ENCODE measurements at places on chromosomes 7 and 10.

- DNase-seq: no peak
Measured at GRCh38 chr7:5388273-5388901, 35.2 kb downstream of the TNRC18 start.

DNA sequence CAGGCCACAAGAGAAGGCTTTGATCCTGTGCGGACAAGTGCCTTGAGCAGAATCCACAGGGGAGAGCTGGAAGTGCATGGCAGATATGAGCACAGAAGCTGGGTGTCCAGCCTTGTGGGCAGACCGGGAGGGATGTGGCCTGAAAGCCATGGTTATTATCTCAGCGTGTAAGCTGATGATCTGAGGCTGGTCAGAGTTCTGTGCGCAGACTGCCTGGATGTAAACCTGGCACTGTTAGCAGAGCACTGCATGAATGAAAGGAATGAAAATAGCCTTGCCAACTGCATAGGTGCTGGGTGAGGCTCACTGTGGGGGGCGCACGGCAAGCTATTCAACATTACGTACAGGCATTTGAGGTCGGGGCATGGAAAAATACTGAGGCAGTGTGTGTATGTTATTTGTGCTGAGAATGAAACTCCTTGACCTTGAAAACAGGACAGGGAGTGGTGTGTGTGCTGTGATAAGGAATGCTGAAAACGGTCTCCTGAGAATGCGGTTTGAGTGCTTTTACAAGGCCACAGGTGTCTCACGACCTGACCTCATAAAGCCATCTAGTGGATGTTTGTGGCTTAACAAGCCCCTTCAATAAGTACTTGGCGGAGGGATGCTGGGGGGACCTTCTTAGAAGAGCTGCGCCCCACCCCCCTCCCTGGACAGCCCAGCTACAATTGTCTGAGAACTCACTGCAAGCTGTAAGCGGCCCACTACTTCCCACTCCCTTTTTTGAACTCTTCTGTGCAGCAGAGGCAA, 18.7 kb downstream of the AKR1C1 start:
- peak; percentile 3 for DNase-seq

DNA sequence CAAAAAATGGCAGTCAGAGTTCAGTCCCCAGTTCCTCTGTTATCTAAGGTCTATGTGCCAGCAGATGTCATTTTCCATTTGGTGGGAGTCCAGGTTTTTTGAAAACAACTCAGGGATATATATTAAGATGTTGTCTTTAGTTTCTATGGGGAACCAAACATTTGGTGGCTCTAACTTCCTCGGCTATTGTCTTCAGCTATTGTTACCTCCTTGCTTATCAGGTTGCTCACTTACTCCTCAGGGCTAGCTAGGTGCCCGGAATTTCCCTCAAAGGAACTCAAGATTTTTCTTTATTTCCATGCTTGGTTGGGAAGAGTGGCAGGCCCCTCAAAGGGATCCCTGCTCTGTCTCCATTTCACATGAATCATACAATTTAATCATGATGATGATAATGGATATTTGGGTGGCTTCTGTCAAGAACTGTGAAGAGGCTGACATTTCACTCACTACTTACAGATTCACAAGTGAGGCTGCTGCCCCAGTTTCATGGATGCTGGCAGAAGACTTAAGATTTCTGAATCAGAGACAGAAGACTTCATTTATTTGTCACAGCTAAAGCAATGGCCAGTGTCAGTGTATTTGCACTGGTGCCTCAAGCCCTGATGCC, 182.8 kb downstream of the PKD1L1 start:
- DNase-seq: no peak

DNA sequence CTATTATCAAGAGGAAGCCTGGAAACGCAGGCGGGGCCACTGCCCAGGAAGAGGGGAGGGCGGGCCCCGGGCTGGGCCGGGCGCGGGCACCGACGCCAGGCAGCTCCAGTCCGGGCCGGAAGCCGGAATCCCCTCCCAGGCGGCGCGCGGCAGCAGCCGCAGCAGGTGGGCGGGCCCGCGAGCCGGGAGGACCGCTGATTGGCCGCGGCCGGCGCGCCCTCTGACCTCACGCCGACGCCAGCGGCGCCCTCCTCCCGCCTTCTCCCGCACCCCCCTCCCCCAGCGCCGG, 438 bp downstream of the BCL7B start:
- peak; percentile 93 for DNase-seq

DNA sequence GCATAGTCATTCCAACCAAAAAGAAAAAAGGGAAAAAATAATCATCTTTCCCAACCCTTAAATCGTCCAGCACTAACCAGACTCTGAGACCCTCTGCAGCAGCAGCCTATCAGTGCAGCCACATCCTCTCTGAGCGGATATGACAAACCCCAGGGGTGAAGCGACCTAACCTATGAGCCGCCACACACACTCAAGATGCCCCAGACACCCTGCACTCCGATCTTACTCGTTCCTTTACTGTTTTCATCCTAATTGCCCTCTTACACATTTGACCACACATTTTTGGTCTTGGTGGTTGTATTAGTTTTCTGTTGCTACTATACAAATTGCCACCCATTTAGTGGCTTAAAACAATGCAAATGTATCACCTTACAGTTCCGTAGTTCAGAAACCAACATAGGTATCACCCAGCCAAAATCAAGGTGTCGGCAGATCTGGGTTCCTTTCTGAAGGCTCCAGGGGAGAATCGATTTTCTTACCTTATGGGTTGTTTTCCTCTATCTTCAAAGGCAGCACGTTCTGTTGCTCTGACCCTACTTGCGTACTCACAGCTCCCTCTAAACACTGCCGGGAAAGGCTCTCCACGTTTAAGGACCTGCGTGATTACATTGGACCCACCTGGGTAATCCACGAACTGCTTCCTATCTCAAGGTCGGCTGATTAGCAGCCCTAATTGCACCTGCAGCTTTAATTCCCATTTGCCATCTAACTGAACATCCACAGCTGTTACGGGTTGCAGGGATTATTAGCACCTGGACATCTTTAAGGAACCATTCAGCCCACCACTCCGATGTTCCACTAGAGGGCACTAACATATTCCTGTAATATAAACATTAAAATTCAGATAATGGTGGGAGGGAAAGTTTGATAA, 37.3 kb upstream of the PRSS1 start:
- peak; percentile 53 for DNase-seq

- DNase-seq: no peak
Measured at GRCh38 chr10:124561206-124561605, 99.6 kb downstream of the LHPP start.

DNA sequence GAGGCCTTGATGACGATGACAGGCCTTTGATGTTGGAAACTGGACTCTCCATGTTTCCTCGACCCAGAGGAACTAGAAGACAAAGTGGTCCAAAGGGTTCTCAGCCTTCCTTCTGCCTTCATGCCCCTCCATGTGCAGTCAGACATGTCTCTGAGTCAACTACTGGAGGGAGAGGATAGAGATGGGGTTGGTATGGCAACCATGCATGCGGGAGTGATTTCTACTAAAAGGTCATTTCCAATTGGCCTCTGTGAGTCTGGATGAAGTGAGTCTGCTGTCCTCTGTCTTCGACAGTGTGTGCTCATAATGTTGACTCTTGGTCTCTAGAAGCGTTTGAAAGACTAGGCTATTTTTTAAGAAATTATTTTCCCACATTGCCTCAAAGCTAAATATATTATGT, 29.2 kb downstream of the STK17A start:
- no peak for DNase-seq

- peak; percentile 4 for DNase-seq
Measured at GRCh38 chr7:123797673-123798531, 47.1 kb upstream of the HYAL4 start.

DNA sequence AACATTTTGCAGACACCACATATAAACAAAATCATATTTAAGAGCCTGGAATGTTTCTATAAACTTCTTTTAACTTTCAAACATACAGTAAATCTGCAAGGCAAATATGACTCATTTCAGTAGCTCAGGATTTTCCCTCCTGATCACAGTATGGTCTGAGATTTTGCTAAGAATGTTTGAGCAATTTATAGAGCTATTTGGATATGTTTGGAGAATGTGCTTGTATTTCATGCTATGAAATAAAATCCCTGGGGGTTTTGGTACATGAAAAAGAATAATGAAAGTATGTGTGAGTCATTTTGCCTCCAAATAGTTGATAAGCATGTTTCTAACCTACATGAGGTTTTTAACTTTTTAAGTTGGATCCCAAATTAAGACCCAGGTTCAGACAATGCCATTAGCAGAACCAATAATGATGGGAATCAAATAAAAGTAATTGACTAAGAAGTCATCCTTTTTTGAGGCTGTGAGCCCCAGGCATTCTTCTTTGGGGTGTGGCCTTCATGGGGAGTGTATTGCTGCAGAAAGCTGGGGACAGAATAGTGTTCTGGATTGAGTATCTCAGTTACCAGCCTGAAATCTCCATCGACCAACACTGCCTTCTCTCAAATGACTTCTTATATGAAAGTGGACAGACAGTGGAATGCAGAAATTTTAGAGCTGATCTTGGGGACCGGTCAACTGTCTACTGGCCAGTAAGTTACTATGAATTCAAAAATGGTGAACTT, 66.1 kb upstream of the AGBL3 start:
- DNase-seq: no peak

DNA sequence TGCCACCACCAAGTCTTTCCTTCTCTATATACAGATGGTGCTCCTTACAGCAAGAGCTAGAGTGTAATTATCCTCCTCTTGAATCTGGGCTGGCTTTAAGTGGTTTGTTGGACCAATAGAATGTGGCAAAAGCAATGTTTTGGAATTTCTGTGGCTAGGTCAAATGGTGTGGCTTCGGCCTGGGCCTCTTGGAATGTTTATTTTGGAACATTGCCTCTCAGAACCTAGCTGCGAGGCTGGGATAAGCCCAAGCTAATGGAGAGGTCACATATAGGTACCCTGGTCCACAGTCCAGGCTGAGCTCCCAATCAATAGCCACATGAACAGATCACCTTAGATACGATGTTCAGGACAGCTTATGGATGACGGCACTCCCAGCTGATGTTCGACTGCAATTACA, 556.7 kb downstream of the TYW1 start:
- no peak for DNase-seq

DNA sequence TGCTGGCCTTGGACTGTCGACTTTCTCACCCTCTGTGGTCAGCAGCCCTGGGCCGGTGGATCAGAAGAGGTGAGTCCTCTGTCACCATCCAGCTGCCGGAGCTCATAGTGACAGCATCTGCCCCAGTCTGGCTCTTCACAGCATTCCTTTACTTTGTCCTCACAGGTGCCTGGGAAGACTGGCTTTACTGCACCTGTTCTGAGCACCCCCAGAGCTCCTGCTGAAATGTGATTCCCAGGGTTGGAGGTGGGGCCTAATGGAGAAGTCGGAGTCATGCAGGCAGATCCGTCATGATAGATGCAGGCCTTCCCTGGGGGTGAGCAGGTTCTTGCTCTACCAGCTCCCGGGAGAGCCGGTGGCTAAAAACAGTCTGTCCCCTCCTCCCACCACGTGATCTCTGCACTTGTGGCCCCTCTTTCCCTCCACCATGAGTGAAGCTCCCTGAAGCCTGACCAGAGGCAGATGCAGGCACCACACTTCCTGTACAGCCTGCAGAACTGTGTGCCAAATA, 171.5 kb downstream of the ZMYND11 start:
- no peak for DNase-seq

DNA sequence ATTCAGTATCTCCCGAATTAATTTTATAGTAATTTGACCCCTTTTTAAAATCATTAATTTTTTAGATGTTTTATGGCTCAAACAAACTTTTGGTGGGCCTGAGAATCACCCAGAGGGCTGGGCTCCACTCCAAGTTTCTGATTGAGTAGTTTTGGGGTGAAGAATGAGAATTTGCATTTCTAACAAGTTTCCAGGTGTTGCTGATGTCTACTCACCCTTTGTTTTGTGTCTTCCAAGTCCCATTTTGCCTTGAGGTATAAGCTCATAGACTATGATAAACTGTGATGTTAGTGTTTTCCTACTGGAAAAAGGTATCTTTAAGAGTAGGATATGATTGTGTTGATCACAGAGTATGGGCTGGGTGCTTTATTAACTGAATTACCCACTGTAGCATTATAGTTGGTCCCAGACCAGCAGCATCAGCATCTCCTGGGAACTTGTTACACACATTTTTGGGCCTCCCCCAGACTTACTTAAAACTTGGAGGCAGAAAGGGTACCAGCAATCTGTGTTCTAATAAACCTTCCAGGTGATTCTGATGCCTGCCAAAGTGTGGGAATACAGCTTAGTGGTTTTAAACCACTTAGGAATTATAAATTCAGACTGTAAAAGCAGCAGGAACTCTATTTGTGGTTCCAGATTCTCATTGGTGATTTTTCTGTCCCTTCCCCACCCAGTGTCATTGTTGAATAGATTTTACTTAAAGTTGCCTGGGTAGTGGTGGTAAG, 19.1 kb downstream of the ZNRF2 start:
- no peak for DNase-seq

DNA sequence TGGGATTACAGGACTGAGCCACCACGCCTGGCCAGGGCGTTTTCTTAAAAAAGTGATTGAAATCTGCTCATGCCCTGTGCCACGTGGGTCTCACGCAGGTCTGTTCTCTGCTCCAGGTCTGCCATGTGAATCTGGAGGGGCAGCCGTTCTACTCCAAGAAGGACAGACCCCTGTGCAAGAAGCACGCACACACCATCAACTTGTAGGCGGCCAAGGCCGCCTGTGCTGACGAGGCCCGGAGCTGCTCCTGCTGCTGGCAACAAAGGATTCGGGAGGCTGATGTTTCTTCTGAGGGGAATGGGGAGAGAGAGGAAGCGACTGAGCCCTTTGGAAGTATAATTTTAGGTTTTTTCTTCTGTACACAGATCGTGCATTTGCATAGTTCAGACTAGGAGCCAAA, 23.6 kb upstream of the BMPR1A start:
- DNase-seq: no peak

DNA sequence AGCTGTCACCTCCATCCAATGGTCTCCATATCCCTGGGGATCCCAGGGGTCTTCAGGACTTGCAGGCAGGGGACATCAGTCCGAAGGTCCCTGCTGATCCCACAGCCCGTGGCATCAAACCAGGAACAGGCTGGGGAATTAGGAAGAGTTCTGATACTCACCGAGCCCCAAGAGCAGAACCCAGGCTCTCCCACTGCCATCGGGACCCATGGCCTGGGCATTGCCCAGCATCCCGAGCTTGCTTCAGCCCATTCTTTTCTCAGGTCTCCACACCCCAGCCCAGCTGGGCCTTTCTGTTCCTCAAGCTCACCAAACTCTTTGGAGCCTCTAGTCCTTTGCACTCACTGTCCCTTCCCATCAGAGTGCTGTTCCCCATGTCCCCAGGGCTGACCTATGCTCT, 280.9 kb downstream of the GRID1 start:
- DNase-seq: no peak

DNA sequence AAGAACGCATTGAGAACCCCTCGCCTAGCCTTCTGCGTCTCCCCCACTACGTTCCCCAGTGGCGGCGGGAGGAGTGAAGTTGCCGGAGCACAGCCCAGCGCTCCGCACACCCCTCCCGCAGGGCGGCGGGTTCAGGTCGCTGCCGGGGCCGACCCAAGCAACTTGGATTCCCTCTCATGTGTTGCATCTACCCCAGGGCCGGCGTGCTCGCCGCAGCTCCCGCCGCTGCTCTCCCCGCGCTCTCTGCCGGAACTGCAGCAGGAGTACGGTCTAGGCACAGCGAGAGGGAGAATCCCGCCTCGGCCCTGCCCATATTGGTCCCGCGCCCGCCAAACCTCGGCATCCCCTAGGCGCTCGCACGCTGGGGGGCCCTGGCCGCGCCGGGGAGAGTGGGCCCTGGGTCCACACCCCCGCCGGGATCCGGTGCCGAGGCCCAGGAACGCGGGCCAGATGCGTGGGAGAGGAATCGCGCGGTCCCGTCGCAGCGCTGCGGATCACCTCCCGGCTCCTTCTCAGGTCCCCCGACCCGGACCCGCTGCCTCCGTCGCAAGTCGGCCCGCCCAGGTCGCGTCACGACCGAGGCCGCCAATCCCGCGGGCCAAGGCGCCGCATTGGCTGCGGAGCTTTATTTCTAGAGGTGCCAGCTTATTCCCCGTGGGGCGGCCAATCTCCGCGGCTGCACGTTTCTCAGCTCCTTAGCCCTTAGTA, 648 bp upstream of the TMEM243 start:
- peak; percentile 83 for DNase-seq

All from CD4-positive, alpha-beta T cell treated with Interleukin-10 for 1 hour (primary cell).